ENCODE measurements at places on chromosomes 5 and 9. TPM values are rescaled to one million over a fixed set of nuclear protein-coding genes. Genes with fewer than 3 reads are reported as not detected.

OTP gene
- polyA plus RNA-seq: not detected

TENT4A gene
- 23.3 TPM for polyA plus RNA-seq

PLAC8L1 gene
- 0.68 TPM for polyA plus RNA-seq

MLLT3 gene
- 32.4 TPM for polyA plus RNA-seq

SREK1 gene
- polyA plus RNA-seq: 157 TPM

ZNG1A gene
- 73.3 TPM for polyA plus RNA-seq

OR2K2 gene
- not detected for polyA plus RNA-seq

UNC13B gene
- polyA plus RNA-seq: 28.6 TPM

SLC27A6 gene
- polyA plus RNA-seq: 1.00 TPM

RNF145 gene
- polyA plus RNA-seq: 126 TPM

ZNF462 gene
- polyA plus RNA-seq: 21.3 TPM

TRIM7 gene
- 0.31 TPM for polyA plus RNA-seq

INIP gene
- 36.1 TPM for polyA plus RNA-seq

SLC22A4 gene
- 5.8 TPM for polyA plus RNA-seq

KIF12 gene
- 129 TPM for polyA plus RNA-seq

HRH2 gene
- 3.3 TPM for polyA plus RNA-seq

DAB2 gene
- polyA plus RNA-seq: 171 TPM

PCDHGA2 gene
- 7.0 TPM for polyA plus RNA-seq

IFNA16 gene
- not detected for polyA plus RNA-seq

ZFP37 gene
- 15.6 TPM for polyA plus RNA-seq

F2RL1 gene
- polyA plus RNA-seq: 41.5 TPM

RACK1 gene
- polyA plus RNA-seq: 2,869 TPM

LMX1B gene
- polyA plus RNA-seq: 17.0 TPM
